ENCODE measurements at places on chromosomes 13 and 19. TPM values are rescaled to one million over a fixed set of nuclear protein-coding genes. Genes with fewer than 3 reads are reported as not detected.

The CEBPA gene
- 0.10 TPM for total RNA-seq

The SIGLEC9 gene
- not detected for total RNA-seq

The ZNF83 gene
- total RNA-seq = 31.3 TPM

The ZIK1 gene
- 6.7 TPM for total RNA-seq

The FBN3 gene
- total RNA-seq = not detected

The SLC1A6 gene
- total RNA-seq = not detected

The CEACAM7 gene
- total RNA-seq = not detected

The TRPC4 gene
- total RNA-seq = 2.8 TPM

The ZNF730 gene
- 0.44 TPM for total RNA-seq

The HCST gene
- total RNA-seq = not detected

The TTC9B gene
- total RNA-seq = not detected

The REEP6 gene
- 4.4 TPM for total RNA-seq

The ZNF99 gene
- not detected for total RNA-seq

The SPACA6 gene
- 2.5 TPM for total RNA-seq

The ZNF285 gene
- total RNA-seq = 3.1 TPM

The NLRP4 gene
- not detected for total RNA-seq

The GNA15 gene
- 0.53 TPM for total RNA-seq

The ATP4A gene
- not detected for total RNA-seq

The NCR1 gene
- not detected for total RNA-seq

The STAP2 gene
- 28.8 TPM for total RNA-seq

The LIM2 gene
- not detected for total RNA-seq

The SLC25A41 gene
- total RNA-seq = not detected

The DACH1 gene
- 23.6 TPM for total RNA-seq

The GNG7 gene
- 0.19 TPM for total RNA-seq

The F7 gene
- total RNA-seq = not detected

The SSC5D gene
- 2.4 TPM for total RNA-seq

The ARID3A gene
- 14.7 TPM for total RNA-seq

The ZNF813 gene
- total RNA-seq = 4.0 TPM

The RPS15 gene
- 3,135 TPM for total RNA-seq

The ZNF491 gene
- 3.1 TPM for total RNA-seq

The RINL gene
- 5.8 TPM for total RNA-seq

The PEG3 gene
- 0.34 TPM for total RNA-seq

The C1QTNF9 gene
- not detected for total RNA-seq

The ZNF607 gene
- 2.0 TPM for total RNA-seq

The FLT3LG gene
- 4.4 TPM for total RNA-seq

The ACP7 gene
- not detected for total RNA-seq

The CAPN12 gene
- 0.34 TPM for total RNA-seq

The HIPK4 gene
- total RNA-seq = not detected

The AKAP8L gene
- 67.7 TPM for total RNA-seq

The ZNF534 gene
- total RNA-seq = not detected

The BLVRB gene
- 92.6 TPM for total RNA-seq

The ADM5 gene
- total RNA-seq = 1.5 TPM

The PBX4 gene
- total RNA-seq = 0.19 TPM

The PABPC3 gene
- total RNA-seq = 0.05 TPM

The LGALS4 gene
- 0.47 TPM for total RNA-seq

The POU2F2 gene
- total RNA-seq = 7.4 TPM

The CGB2 gene
- not detected for total RNA-seq

The SMIM17 gene
- total RNA-seq = 1.2 TPM

The SBK3 gene
- total RNA-seq = 1.3 TPM

The DPRX gene
- not detected for total RNA-seq

The ZNF527 gene
- total RNA-seq = 7.0 TPM

The CYP4F11 gene
- not detected for total RNA-seq

The HNRNPA1L2 gene
- total RNA-seq = 0.78 TPM

Data from glomerular endothelial cell (primary cell).